Neural progenitor cell (in vitro differentiated cells): ENCODE measurements at places on chromosomes 11 and 22.

- no peak for DNase-seq
These were observed 802.5 kb downstream of the DLG2 start for GRCh38 chr11:84824624-84825023.

DNA sequence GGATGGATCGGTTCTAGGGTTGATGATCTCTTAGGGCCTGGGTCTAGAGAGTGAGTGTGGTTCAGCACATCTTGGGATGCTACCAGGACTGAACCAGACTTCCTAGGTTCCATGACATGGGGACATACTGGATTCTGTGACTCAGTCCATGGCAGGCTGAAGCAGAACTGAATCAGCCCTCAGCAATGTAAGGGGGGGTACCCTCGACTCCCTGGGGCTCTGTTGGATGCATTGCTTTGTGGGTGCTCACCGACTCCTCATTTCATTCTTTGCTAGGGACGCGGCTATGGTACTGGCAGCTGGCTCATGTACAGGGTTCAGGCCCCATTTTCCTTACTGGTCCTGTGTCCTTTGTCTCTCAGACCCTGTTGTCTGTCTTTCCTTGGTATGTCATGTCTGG, 733 bp upstream of the GRAMD1B start:
- DNase-seq, result no peak

DNA sequence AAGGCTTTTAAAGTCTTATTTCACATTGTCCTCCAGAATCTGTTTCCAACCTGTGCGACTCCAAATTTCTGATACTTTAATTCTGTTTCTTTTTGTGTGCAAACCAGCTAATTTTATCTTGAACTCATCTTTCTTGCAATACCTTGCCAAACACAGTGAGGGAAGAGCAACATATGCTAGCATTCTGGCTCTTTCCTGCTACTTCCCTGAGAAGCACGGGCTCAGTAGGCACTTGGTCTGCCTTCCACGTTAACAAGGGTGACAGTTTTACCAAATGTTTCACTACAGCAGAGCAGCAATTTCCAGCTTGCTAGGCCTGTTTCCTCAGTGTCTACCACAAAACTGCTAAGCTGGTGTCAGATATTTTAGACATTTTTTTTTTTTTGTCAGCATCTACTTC, 405.8 kb downstream of the NTM start:
- no peak for DNase-seq

DNA sequence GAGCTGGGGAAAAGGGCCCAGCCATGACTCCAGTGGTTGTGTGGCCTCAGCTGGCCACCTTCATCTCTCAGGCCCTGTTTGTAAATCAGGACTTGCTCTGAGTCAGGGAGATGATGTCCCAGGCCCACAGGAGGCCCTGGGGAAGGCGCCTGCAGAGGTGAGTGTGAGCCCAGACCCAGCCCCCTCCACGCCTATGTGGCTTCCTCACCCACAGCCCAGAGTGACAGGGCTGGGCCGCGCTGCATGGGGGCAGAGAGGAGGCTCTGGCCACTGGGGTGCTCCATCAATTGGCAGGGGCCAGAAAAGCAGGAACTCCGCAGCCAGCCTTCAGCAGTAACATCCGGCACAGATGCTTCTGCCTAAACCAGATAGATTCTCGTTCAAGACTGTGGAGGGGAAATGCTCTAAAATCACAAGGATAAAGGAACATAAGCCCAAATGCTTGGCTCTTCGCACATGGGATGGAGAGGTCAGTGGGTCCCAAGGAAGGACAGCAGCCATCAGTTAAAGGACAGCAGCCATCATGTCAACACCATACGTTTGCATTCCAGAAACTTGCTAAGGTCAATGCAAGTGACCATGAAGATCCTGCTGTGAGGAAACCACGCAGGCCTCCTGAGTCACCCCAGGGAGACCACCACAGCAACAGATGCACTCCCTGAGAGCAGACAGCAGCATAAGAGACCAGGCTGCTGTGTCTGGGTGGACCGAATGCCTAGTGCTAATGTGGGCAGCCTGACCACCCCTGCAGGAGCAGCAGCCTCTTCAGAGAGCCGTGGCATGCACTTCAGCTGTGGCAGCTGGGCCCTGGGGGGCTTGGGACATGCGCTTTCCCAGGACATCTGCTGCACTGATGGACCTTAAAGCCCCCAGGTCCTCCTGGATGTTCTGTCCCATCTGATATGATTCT, 28.3 kb downstream of the OSBPL5 start:
- no peak for DNase-seq

GRCh38 chr11:27183672-27184457, 143.2 kb downstream of the BBOX1 start:
- peak; percentile 75 for DNase-seq

GRCh38 chr11:80958361-80958760, 1517.5 kb upstream of the TENM4 start:
- DNase-seq, result no peak

DNA sequence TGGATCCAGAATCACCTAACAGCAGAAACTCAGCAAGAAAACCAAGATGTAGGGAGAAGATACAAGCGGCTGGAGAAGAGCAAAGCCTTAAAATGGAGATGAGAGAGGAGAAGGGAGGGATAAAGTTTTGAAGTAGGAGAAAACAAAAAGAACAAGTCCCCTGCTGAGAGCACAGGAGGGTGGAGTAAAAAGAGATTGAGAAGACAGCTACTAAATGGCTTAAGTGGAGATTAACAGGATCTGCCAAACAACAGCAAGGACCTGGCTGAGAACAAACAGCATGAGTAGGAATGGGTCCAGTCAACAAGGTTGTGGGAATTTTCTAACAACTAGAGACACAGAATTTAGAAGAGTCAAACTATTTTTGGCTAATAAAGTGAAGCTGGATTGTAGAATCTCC, 18.1 kb downstream of the BTG4 start:
- peak; percentile 60 for DNase-seq

DNA sequence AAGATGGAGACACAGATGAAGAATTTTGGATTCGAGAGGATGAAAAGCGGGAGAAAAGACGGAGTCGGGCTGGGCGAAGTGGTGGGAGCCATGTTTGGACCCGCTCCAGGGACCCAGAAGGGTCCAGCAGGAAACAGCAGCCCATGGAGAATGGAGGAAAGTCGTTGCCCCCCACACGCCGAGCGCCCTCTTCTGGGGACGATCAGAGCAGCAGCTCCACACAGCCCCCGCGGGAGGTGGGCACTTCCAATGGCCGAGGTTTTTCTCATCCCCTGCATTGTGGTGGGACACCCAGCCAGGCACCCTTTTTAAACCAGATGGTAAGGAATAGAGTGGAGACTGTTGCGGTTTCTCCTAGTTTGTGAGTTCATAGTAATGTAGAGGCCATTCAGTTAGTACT, 22.8 kb upstream of the SLC25A18 start:
- no peak for DNase-seq

- peak; percentile 57 for DNase-seq
These were observed 47.4 kb downstream of the RPS6KA4 start for GRCh38 chr11:64406221-64406946.

- DNase-seq, result no peak
These were observed 19.6 kb downstream of the PPFIBP2 start for GRCh38 chr11:7533199-7534041.

- DNase-seq, result peak; percentile 48
These were observed at the start of gene ROBO3 for GRCh38 chr11:124865181-124865901. ROBO3 (plus strand) TSS chr11:124865432; CDS start chr11:124865578, 146 bp downstream.

- DNase-seq, result no peak
These were observed 13.8 kb downstream of the SEC14L3 start for GRCh38 chr22:30457981-30458380.

DNA sequence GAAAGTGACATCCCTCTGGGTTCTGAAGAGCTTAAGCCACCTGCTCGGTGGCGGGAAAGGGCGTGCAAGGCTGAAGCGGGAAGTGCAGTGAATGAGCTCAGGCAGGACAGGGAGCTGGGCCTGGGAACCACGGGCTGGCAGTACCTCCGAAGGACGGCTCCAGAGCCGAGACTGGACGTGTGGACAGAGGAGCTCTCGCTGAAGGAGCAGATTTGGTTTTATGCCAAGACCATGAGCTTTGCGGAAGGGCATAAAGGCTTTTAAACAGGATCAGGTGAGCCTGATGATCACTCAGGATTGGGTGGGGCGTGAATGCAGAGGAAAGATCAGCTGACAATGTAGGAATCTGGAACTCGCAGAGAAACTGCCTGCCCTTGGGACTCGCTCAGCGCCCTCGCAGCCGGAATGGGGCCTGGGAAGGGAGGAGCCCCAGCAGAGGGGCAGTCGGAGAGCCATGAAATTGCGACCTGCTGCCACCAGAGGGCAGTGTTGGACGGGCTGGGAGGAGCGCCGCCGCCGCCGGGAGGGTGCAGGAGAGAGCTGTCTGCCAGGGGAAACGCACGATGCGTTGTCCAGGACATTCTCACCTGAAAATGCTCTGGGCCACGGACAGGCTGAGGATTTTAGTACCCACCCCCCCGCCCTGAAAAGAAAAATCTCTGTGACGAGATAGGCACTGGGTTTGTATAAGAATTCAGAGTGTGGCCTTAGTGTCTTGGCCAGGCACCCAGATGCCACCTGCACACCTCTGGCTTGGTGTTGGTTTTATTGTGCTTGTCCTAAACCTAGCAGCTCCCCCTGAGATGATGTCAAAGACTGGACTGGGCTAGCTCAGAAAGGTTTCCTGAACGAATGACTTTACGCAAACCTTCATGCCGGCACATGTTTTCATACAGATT, 324.4 kb downstream of the NTM start:
- DNase-seq, result peak; percentile 88
